Fibroblast of pulmonary artery (primary cell): ENCODE measurements at places on chromosomes 1 and 21.

DNA sequence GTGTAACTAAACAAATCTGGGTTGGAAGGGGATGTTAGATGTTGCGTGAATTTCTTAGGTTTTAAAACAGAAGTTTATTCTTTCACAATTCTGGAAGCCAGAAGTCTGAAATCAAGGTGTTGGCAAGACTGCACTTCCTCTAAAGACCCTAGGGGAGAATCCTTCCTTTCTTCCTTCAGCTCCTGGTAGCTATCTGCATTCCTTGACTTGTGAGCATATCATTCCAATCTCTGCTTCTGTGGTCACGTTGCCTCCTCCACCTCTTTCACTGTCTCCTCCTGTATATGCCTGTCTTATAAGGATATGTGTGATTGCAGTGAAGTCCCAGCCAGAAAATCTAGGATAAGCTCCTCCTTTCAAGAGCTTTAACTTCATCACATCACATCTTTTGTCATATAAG lies 7.7 kb downstream of the CHRM3 start:
- DNase-seq = no peak

- DNase-seq = no peak
Measured at GRCh38 chr1:65224681-65225091, 76.7 kb downstream of the AK4 start.

DNA sequence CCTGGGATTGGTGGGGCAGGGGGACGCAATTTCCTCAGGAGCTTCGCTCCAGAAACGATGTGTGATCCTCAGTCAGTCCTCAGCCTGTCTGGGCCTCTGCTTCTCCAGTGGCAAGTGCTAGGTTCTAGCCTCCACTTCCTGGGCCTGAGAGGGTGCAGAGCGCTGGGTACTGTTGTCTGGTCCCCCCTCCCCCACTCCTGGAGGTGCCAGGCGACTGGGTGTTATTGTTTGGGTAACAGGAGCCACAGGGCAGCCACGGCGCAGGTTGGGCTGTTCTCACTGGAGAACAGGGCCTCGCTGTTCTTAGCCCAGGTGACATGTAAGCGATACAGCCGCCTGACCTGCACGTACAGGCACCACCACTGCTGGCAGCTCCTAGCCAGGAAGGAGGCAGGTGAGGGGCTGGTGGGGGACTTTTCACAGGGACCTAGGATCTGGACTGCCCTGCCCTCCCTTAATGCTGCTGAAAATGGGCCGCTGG lies 2.1 kb downstream of the RPS6KA1 start:
- no peak for DNase-seq

DNA sequence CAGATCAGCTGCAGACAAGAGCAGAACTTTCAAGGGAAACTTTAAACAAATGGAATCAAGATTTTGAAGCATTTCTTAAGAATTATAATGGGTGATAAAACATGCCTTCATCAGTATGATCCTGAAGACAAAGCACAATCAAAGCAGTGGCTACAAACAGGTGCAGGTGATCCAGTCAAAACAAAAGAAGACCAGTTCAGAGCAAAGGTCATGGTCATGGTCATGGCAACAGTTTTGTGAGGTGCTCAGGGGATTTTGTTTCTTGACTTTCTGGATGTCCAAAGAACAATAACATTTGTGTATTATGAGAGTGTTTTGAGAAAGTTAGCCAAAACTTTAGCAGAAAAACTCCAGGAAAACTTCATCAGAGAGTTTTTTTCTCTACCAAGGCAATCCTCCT lies 681.7 kb upstream of the PTBP2 start:
- DNase-seq = no peak

- no peak for DNase-seq
Measured at GRCh38 chr21:46334351-46335140, 10.6 kb downstream of the PCNT start.

DNA sequence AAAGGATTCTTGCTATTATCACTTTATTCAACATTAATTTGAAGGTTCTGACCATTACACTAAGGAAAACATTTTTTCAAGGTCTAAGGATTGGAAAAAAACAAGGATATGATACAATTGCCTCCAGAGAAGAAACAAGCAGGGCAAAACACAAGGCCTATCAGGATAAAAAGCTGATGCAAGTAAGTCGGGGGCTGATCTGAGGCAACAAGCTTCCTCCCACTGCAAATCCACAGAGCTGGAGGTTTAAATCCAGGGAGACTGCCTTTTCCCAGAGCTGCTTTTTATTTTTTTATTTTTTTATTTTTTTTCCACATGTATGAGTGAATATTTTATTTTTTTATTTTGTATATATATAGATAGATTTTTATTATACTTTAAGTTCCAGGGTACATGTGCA lies 19.4 kb upstream of the S100A2 start:
- DNase-seq = no peak

DNA sequence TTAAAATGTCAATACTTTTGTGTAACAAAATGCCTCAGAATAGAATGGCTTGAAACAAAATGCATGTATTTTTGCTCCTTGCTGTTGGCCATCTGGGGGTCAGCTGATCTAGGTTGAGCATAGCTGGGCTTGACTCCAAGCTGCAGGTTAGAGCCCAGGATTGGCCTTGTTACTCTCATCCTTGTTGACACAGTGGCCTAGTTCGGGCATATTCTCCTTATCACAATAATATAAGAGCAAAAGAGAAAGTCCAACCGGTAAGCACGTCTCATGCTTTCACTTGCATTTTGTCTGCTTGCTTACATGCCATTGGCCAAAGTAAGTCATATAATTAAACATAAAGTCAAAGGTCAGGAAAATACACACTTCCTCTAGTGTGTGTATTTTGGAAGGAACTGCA lies 456.2 kb downstream of the KCNT2 start:
- DNase-seq = no peak

- DNase-seq = no peak
Measured at GRCh38 chr1:79090985-79091384, 84.5 kb upstream of the ADGRL4 start.

GRCh38 chr1:185376288-185376687 lies 59.2 kb upstream of the IVNS1ABP start:
- DNase-seq = no peak

- DNase-seq = no peak
Measured at GRCh38 chr21:34906401-34906800, 142.7 kb downstream of the RUNX1 start.

GRCh38 chr1:119822406-119822805 lies 11.1 kb upstream of the REG4 start:
- no peak for DNase-seq

DNA sequence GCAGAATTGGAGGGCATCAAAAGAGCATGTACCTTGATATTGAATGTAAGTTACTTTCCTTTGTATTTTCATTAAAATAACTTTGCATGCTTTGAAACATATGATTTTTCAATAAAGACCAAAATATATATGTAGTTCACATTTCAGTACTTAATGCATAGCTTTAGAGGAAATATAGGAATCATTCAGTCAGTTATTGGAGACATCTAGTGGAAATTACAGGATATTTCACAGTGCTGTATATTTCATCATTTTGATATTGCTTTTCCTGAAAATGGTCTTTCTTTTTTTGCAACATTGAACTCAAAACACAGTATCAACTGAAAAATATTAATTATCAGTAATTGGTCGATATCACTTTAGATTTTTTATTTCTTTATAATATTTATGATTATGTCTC lies 375.8 kb downstream of the NCAM2 start:
- peak; percentile 29 for DNase-seq
